ENCODE measurements at places on chromosomes 1 and 21.

DNA sequence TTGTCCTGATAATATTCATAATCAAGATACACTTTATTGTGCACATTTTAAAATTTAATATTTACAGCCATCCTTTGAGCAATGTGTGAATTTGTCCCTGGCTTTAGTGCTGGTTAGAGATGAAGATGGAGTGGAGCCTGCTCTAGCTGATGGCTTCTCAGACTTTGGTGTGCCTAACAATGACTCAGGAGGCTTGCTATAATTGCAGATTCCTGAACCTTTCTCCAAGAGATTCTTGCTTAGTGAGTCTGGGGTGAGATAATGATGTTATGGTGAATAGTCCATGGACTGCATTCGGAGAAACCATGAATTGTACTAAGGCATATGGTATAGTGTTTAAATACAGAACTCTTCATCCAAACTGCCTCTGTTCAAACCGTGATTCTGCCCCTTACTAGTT is 307.1 kb downstream of the PAPPA2 start:
- no peak for DNase-seq

- DNase-seq, result no peak
Measured at GRCh38 chr1:69611316-69611715, 43.6 kb downstream of the LRRC7 start.

GRCh38 chr1:229756666-229757065 is 130.6 kb downstream of the URB2 start:
- DNase-seq, result peak; percentile 64

DNA sequence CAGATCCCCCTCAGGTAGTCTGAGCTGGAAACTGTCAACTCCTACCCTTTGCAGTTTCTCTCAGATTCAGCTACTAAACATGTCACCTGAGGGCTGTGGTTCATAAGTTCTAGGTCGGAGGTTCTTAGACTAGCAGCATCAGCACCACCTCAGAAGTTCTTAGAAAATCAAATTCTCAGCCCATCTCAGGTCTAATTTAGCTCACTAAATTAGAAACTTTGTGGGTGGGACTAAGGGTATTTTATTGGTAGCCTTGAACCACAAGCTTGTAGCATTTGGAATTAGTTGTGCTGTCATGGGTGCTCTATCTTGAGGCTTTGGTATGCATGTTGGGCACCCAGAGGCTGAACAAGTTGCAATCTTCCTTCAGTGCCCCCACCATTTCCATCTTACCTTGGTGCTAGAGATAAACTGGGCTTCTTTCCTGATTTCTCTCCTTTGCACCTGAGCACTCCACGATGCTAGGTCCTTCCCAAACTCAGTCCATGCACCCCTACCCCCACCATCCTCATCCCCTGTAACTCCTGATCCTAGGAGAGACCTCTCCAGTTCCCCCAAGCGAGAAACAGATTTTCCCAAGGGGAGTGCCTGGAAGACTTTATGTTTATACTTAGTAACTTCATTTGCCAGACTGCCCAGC is 54.2 kb downstream of the S1PR1 start:
- no peak for DNase-seq

- DNase-seq, result no peak
Measured at GRCh38 chr1:77824694-77825093, 45.2 kb downstream of the MIGA1 start.

GRCh38 chr1:179229214-179230140 is at the start of gene ABL2:
Gene ABL2 (minus strand): TSS chr1:179229677. CDS start chr1:179229397, 280 bp downstream.
- peak; percentile 58 for DNase-seq

DNA sequence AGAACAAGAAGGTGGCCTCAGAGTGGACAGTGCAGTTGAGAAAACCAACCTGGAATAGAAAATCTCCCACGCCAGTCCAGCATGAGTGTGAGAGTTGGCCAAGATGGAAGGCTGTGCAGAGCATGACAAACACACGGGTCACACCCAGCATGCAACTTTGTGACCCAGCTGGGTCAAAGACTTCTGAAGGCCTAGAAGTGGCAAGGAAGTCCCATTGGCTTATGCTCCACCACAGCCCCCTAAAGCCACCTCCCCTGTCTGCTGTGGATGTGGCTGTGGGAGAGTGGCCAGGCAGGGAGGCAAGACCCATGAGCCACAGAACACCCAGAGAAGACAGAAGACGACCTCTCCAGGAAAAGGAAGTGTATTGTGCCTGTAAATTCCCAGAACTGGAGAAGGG is 13.6 kb downstream of the BATF3 start:
- no peak for DNase-seq

- DNase-seq, result no peak
Measured at GRCh38 chr1:175317309-175317708, 124.7 kb upstream of the KIAA0040 start.

DNA sequence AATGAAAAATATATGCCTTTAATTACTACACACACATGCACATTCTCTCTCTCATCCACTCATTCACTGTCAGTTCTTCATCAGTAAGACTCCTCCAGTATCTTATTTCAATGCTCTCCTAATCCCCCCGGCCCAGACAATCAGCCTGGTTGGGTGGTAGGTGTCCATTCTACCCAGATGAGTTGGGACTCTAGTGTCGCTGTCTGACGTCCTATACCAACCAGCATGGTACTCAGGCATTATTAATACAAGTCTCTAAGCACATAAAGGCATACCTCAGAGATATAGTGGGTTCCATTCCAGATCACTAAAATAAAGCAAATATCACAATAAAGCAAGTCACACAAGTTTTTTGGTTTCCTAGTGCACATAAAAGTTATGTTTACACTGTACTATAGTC is 19.8 kb downstream of the NRIP1 start:
- no peak for DNase-seq

- DNase-seq, result no peak
Measured at GRCh38 chr1:13901597-13901996, 201.6 kb downstream of the PRDM2 start.
